ENCODE measurements at places on chromosomes 7 and 10.

DNA sequence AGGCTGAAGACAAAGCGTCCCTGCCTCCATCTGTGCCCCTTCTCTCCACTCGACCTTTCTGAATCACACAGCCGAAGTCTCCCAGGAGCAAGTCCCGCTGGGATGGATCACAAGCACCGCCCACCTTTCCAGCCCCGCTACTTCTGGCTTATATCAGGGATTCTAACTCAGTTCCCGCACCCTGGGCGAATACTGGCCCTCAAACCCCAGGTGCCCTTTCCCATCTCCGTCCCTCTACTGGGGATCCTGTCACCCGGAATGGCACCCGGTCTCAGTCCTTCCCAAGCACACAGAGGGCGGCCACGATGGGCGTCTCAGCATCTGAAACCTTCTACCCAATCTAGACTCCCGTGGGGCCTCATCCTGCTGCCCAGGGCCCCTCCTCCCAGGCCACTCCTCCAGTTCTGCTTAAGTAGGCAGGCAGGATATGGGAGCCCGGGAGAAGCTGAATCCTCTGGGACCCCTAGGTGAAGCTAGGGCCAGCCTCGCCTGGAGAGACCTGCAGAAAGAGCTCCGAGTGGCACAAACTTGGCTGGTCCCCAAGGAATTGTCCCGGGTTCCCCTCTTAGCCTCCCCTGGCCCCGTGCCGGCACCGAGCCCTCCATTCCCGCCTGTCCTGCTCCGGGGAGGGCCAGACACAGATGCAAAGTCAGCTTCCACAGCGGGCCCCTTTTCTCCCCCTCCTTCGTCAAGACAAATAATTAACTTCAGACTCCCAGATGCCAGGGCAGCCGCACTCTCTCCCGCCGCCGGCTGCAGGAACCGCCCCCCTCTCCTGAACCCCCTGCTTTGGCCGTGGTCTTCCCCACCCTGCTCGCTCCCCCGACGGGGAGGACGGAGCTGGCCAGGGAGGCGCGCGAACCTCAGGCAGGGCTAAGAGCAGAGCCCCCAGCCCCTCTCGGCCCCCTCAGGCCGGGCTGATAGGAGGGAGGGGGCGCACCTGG lies 612 bp downstream of the KCP start:
- no peak for DNase-seq

- peak; percentile 62 for DNase-seq
Measured at GRCh38 chr10:120336911-120337540, 120.0 kb upstream of the PLPP4 start.

- no peak for DNase-seq
Measured at GRCh38 chr10:125260260-125260659, 99.9 kb upstream of the CTBP2 start.

- no peak for DNase-seq
Measured at GRCh38 chr7:107530751-107531150, 33.0 kb downstream of the COG5 start.

DNA sequence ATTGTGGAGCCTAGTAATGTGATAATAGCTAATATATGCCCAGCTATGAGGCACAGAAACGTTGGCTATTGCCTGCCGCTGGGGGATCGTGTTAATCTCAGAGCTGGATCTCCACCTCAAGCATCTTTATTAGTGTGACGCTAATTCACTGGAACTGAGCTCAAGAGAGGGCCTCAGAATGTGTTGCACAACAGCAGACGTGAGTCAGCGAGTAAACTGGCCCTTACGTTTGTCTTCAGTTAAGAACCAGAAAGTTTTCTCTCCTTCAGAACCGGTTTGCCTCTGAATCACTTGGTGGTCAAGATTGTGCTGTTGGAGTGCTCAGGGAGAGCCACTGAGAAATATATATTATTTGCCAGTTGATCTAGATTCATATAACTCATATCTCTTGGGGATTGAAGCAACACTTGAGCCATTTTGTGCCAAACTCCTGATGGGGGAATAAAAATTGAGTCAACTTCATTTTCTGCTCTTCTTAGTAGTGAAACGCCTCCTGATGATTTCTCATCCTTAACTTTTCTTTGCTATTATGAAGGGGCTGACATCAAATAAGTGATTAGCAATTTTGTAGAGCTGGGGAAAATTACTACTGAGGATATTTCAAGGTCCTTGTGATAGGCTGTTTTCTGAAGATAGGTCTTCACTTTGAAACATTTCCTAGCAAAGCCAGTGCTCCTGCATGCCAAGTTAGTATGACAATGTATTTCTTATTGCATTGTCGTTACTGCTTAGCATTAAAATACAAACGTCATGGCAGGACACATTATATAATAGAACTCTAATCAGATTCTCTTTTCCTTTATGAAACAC lies 22.3 kb downstream of the BZW2 start:
- DNase-seq: no peak

DNA sequence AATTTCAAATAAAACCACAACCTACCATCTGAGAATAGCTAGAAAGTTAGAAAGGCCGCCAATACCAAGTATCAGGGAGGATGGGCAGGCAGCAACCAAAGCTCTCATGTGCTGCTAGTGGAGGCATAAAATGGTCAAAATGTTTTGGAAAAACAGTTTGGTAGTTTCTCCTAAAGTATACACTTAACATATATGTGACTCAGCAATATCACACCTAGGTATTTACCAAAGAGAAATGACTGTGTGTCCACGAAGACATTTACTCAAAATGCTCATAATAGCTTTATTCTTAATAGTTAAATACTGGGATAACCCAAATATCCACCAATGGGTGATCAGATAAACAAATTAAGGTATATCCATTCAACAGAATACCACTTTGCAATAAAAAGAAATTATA lies 14.3 kb downstream of the RHEB start:
- no peak for DNase-seq

DNA sequence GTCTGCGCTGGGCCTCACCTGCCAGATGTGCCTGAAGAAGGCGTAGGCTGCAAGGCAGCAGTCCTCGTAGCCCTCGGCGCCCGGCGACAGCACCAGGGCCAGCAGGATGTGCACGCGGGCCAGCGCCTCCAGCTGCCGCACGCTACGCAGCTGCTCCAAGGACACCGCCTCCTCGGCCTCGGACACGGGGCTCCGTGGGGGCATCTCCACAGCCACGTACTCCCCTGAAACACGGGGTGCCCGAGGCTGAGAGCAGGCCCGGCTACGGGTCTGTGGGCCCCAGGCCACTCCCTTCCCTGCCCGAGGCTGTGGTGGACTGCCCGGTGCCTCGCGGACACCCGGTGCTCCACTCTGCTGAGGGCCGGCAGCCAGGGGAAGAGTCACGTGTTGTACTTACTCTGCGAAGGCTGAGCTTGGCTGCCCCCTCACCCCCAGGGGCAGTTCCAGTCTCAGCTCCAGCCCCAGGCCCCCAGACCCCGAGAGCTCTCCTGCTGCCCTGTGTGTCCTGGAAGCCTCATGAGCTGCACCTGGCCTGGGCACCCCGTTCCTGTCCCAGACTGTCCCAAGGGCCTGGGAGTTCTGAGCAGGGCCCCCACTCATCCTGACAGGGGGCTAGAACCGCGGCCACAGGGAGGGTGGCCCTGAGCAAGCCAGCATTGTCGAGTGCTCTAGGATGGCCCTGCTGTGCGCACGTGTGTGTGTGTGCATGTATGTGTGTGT lies 62.8 kb downstream of the CFAP46 start:
- no peak for DNase-seq

DNA sequence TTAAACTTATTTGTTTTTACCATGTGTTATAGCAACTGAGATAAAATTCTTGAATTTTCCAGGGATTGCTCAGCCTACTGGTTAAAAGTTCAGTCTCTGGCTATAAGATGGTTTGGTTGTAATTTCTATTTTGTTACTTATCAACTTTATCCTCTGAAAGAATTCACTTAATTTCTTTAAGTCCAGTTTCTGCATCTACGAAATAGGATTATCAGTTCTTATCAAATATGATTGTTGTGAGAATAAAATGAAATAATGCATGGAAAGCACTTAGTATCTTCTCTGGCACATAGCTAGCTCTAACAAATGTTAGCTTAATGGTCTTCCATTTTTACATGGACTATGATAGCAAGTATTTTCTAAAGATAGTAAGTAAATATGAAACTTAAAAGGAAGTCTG lies 53.3 kb downstream of the SEMA3D start:
- DNase-seq: no peak

DNA sequence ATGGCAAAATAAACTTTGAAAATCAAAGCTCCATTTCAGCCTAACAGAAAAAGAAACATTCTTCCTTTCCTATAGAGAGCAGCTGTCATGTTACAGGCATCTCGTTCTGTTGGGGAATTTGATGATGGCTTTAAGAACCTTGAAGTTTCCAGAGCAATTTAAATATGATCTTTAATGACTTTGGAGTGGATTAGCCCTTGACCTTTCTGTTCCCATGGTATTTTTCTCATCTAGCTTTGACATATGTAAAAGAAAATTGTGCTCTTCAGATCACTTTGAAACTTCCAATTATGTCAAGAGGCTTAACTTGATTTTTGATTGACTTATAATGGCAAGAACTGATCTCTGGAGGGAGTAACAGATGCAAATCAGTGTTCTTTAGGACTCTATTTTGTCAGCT lies 157.6 kb upstream of the SEMA3E start:
- no peak for DNase-seq

DNA sequence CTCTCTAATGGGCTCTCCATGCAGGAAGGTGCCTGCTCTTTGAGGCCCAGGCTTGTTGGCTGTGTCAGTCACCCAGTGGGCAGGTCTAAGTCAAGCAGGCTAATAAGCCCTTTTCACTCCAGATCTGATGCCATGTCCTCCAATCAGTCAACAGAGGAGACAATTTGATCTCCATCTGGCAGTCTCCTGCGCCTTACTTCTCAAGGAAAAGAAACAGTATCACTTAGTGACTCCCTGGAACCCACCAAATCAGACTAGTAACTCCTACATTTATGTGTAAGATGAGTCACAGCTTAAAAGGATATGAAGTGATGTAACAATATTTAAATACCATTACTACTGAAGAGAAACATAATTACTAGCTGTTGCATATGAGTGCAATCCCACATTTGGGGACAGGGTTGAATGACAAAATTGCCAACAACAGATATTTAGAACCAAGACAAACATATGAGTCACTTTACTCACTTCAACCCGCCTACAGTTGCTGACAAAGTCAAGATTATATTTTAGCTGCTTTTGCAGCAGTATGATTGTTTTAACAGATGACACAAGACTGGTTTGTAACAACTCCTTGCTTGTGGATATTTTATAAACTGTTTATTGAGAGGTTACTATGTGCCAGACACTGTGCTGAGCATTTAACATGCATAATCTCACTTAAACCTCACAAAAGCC lies 72.1 kb downstream of the USP6NL start:
- no peak for DNase-seq

DNA sequence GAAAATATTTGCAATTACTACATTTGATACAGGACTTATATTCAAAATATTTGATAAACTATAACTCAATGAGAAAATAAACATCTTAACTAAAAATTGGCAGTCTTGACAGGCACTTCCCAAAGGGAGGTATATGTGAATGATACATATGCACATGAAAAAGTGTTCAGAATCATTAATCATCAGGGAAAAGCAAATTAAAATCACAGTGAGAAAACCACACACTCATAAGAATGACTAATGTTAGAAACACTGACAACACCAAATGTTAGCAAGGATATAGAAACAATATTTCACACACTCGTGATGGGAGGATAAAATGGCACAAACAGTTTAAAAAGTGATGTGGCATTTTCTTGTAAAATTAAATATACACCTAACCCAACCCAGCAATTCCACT lies 4.1 kb upstream of the VPS26A start:
- DNase-seq: no peak

DNA sequence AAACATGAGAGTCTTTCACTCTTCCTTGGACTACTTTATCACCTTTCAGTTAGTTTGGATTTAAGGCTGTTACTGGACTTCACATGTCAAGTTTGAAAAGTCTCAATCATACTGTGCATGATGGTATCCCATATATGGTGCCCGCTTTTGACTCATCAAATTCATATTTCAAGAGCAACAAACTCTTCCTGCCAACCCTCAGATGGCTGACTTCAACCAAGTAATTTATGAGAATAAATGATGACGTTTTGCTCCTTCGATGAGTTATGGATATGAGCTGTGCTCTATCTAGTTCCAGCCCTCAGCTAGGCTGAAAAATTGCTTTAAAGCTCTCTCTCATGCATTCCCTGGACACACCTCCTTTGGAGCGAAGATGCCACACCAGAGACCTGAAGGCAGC lies 110.3 kb upstream of the RSU1 start:
- DNase-seq: no peak

GRCh38 chr7:50782375-50783208 lies at the start of gene GRB10:
Gene GRB10 (minus strand): TSS chr7:50782896. CDS start chr7:50732322, 50,574 bp downstream.
- no peak for DNase-seq

GRCh38 chr7:26705567-26705966 lies 158.8 kb downstream of the SKAP2 start:
- DNase-seq: no peak

DNA sequence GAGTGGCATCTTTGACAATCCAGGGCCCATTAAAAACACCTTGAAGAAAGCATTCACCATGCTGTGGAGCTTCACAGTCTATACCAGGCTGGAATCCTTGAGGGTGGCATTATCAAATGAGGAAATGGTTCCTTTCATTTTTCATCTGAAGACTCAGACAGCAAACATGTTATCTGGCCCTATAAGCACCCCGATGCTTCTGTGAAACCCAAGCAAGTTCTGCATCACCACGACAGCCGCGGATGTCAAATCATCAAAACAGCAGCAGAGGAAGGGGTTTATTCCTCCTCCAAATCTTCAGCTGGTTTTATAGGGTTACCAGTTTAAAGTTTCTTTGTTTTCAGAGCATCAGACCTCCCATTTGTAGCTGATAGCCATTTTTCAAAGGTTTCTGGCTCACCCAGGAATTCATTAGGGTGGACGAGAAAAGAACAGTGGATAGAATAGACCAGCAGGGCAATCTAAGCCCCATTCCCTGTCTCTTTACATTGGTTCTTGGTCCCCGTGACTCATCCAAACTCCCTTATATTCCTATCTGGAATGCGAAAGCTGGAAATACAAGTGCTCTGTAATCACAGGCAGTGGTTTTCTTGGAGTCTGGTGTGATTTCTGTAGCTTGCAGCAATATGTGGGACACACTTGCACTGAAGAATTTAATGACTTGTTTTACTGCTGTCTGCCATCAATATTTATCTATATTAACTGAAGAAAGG lies 217.9 kb downstream of the SKAP2 start:
- DNase-seq: no peak

GRCh38 chr10:86635402-86635801 lies 18.9 kb upstream of the OPN4 start:
- no peak for DNase-seq
